ENCODE measurements at places on chromosomes 1 and 21.

DNA sequence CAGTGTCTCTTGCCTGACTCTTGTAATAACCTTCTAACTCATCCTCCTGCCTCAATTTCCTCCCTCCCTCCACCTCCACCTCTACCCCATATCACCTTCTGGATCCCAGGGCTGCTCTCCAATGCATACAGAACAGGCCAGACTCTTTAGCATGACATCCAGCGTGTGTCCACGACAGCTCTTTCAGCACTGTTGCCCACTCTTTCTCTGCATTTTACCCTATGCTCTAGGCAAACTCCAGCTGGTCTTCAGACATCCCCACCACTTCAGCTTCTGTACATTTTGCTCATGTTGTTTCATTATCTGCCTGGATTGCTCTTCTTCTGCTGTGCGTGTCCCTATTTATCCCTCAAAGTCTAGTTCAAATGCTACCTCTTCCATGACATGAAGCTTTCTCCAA is 4.8 kb downstream of the INKA2 start:
- DNase-seq: no peak

DNA sequence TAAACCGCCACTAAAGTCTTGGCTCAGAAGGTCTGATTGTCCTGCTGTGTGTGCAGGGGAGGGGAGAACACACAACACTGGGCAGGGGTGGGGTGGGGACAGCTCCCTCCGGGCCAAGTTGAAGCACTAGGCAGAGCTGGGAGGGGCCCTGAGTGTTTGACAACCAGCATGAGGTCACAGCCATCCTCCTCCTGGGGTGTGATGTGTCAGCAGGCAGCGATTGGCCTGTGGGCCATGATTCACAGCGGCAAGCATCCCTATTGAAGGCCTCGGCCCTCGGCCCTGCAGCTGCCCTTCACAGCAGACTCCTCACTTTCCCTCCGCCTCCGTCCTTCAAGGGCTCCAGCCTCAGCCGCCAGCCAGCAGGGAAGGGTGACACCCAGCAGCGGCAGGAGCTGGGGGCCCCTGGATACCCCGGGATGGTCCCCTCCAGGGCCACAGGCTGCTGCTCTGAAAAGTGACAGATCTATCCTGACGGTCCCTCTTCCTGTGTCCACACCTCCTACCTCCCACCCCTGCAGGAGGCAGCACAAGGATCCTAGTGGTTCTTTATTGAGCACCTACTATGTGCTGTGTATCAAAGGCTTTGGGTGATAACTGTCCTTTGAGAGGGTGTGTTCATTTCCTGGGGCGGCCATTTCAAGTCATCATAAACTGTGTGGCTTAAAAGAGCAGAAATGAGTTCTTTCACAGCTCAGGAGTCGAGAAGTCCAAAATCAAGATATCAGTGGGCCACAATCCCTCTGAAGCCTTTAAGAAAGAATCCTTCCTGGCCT is 66.0 kb upstream of the SLC25A33 start:
- peak; percentile 46 for DNase-seq

DNA sequence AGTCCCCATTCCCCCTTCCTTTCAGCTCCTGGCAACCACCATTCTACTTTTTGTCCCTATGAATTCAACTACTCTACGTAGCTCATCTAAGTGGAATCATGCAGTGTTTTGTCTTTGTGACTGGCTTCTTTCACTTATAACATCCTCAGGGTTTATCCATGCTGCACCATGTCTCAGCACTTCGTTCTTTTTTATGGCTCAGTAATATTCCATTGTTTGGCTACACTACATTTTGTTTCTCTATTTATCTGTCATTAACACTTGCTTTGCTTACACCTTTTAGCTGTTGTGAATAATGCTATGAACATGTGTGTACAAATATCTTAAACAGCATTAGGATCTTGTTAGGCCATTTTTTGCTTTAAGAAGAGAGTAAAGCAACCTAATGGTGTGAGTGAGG is 1.5 kb upstream of the MRPS14 start:
- DNase-seq: no peak

- DNase-seq: no peak
These were observed 16.7 kb downstream of the PALMD start for GRCh38 chr1:99662539-99663080.

GRCh38 chr1:89863165-89863830 is 42.5 kb downstream of the LRRC8D start:
- no peak for DNase-seq

- no peak for DNase-seq
These were observed 66.6 kb downstream of the DIRAS3 start for GRCh38 chr1:67983867-67984266.

DNA sequence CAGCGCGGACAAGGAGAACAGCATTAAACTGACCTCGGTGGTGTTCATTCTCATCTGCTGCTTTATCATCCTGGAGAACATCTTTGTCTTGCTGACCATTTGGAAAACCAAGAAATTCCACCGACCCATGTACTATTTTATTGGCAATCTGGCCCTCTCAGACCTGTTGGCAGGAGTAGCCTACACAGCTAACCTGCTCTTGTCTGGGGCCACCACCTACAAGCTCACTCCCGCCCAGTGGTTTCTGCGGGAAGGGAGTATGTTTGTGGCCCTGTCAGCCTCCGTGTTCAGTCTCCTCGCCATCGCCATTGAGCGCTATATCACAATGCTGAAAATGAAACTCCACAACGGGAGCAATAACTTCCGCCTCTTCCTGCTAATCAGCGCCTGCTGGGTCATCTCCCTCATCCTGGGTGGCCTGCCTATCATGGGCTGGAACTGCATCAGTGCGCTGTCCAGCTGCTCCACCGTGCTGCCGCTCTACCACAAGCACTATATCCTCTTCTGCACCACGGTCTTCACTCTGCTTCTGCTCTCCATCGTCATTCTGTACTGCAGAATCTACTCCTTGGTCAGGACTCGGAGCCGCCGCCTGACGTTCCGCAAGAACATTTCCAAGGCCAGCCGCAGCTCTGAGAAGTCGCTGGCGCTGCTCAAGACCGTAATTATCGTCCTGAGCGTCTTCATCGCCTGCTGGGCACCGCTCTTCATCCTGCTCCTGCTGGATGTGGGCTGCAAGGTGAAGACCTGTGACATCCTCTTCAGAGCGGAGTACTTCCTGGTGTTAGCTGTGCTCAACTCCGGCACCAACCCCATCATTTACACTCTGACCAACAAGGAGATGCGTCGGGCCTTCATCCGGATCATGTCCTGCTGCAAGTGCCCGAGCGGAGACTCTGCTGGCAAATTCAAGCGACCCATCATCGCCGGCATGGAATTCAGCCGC is 2.5 kb downstream of the S1PR1 start:
- no peak for DNase-seq

DNA sequence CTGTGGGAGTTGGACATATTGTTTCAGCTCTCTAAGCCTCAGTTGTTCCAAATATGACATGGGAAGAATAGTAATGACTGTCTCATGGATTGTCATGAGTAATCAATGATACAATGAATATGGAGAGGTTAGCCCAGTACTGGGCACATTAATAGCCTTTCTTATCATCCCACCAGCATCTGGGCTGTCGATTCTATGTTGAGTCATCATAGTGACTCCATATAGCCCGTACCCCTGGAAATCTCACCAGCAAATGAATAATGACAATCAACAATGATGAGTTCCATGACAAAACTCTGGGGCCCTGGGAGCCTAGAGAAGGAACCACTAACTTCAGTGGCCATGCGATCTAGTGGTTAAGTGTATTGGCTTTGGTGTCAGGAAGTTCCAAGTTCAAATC is 39.7 kb upstream of the GJB5 start:
- DNase-seq: no peak
